AG04449 (cell line): ENCODE measurements at places on chromosomes 5 and 9.

GRCh38 chr5:68408345-68408871 is 192.9 kb downstream of the PIK3R1 start:
- no peak for DNase-seq

DNA sequence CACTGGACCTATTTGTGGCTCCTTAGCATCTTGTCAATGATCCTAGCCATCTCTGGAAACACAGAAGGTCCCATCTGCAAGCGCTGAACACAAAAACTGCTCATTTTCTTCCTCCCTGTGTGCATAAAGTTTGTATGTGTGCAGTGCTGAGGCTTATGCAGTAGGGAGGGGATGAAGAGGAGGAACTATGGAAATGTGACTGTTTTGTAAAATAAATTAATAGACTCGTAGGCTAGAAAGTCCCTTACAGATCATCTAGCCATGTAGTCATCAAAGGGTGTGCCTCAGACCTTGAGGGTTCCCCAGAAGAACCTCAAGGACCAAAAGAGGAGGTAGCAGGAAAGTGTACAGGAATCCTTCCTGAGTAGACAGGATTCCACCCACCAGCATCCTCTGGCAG is 34.3 kb upstream of the ADRA1B start:
- no peak for DNase-seq

DNA sequence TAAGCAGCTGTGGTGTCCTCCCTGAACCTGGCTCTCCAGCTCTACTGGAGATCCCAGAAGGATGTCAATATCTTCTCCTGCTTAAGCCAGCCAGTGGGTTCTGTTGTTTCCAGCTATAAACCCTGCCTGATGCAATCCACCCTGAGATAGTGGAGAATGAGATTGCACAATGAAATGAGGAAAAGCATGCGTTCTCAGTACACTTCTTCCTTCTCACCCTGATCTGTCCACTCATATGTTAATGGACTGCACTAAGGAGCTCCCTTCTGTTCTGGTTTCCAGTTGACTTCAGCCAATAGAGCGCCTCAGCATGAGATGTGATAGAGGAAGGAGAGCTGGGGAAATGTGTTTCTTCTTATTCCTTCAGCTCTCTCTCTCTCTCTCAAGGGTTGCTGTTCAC is 40.0 kb upstream of the CDH6 start:
- no peak for DNase-seq

GRCh38 chr5:114988096-114988495 is 181.6 kb downstream of the TRIM36 start:
- no peak for DNase-seq

- no peak for DNase-seq
Observed at GRCh38 chr9:136381311-136381710, 7.8 kb upstream of the CARD9 start.

DNA sequence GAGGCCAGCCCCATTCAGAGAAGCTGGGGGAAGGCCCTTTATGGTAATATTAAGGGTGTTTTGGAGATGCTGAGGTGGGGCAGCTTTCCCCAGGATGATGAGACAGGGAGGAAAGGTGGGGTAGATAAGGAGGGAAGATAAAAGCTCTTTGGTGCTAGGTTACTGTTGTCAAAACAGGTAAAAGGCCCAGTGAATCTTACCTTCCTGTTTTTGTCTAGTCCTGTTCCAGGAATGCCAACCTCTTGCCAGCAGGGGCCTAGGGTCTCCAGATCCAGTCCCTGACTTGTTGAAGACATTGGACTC is 797 bp upstream of the CCL27 start:
- no peak for DNase-seq

- no peak for DNase-seq
Observed at GRCh38 chr9:75170898-75171360, 82.6 kb downstream of the OSTF1 start.

DNA sequence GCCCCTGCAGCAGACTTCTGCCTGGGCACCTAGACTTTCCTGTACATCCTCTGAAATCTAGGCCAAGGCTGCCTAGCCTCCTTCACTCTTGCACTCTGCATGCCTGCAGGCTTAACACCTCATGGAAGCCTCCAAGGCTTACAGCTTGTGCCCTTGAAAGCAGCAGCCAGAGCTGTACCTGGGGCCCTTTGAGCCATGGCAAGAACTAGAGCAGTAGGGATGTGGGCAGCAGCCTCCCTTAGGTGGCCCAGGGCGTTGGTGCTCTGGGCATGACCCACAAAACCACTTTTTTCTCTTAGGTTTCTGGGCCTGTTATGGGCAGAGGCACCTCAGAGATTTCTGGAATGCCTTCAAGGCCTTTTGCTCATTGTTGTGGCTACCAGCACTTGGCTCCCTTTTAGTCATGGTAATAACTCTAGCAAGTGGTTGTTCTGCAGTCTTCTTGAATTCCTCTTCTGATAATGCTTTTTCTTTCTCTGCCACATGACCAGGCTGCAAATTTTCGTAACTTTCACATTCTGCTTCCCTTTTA is 606.2 kb downstream of the TLE4 start:
- no peak for DNase-seq

DNA sequence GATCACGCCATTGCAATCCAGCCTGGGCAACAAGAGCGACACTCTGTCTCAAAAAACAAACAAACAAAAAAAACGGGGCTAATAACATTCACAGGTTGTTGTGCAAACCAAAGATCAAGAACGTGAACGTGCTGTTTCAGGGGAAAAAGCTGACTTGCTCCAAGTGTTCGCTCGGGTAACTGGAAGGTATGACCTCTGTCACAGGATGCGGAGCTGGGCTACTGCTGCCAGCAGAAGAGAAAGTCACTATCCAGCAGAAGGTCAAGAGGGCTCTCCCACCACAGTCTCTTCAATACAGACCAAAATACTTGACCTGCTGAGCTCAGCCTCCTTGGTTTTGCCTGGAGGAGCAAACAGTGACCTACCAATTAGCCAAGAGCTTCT is 59.7 kb downstream of the ABCA1 start:
- no peak for DNase-seq

GRCh38 chr9:137588311-137588710 is 2.0 kb downstream of the ZMYND19 start:
- DNase-seq: no peak

- peak; percentile 78 for DNase-seq
Observed at GRCh38 chr5:113140837-113141671, 164.5 kb downstream of the DCP2 start.

DNA sequence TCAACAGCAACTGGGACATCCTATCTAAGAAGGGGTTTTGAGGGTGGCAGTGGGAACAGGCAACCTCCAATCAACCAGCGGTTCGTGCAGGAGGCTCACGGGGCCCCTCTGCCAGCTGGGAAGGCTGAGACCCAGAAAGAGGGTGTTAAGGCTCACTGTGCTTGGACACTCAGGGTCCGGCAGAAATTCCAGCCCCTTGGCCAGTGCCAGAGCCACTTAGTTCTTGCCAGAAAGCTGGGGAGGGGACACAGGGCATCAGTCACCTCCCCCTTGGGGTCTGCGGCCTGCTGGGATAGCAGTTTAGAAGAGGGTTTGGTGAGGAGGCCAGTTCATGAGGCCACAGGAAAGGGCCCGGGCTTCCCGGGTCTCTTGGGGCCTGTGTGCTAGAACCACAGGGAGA is 20.5 kb downstream of the ADGRD2 start:
- DNase-seq: no peak
